ENCODE measurements at places on chromosomes 11 and 22.

GRCh38 chr11:66411323-66411722 lies 9.5 kb upstream of the NPAS4 start:
- no peak for DNase-seq

DNA sequence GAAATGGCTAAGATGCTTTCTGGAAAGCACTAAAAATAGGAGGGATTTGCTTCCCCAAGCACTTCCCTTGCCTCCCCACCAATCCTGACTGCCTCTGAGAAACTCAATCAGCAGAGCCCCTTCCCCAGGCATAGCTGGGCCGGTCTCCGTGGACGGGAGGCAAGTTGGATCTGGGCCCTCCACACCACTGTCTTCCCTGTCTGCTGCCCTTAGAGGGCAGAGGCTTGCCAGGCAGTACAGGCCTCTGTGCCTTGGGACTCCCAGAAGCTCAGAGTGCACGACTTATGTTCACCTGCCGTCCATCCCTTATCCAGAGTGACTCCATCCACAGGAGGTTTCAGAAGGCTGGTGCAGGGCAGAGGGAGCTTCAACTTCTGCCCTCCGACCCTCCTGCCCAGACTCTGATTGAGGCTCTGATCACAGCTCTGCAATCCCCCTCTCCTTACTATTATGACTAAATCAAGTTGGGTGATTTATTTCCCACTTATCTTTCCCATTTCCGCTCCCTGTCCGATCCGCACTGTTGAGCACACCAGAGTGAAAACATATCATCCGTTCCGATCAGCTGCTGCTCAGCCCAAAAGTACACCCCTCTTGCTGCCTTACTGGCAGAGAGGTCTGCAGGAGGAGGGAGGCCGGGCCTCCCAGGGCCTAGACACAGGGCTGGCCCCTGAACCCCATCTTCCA lies 71.8 kb downstream of the DSCAML1 start:
- DNase-seq: no peak

GRCh38 chr22:39135092-39135896 lies 17.2 kb downstream of the CBX7 start:
- peak; percentile 63 for DNase-seq

GRCh38 chr11:111361052-111361801 lies 17.8 kb downstream of the POU2AF1 start:
- no peak for DNase-seq

- no peak for DNase-seq
Observed at GRCh38 chr11:111700162-111700561, 66.0 kb downstream of the PPP2R1B start.

GRCh38 chr22:22691716-22692701 lies 47.6 kb downstream of the GGTLC2 start:
- DNase-seq: no peak

- DNase-seq: no peak
Observed at GRCh38 chr11:94871491-94872185, 101.7 kb downstream of the CWC15 start.

DNA sequence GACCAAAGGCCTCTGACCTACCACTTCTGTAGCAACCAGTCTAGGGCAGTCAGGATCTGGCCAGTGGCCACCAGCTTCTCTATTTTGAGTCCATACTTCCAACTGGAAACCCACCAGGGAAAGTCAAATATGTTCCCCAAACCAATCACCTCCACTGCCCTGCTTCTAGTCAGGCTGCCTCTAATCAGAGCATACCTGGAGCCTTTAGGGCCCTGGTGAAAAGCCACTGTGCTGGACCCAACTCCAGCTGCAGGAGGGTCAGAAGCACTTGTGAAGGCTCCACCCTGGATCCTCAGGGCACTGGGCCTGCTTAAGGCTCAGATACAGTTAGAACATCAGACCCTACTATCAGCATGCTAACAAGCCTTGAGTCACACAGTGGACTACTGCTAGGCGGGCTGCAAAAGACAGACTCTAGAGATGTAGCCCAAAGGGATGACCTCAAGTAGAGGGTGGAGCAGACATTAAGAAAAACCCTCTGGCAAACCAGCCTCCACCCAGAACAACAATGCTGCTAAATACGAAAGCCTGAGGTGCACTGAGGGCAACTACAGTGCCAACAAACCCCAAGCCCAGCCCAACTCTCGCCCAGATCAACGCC lies 69.2 kb downstream of the DGCR2 start:
- DNase-seq: no peak

- DNase-seq: no peak
Observed at GRCh38 chr11:121476379-121477032, 23.7 kb upstream of the SORL1-AS1 start.

- DNase-seq: no peak
Observed at GRCh38 chr11:119479685-119480275, 56.8 kb upstream of the THY1 start.

- no peak for DNase-seq
Observed at GRCh38 chr11:24124876-24125275, 372.0 kb upstream of the LUZP2 start.

- peak; percentile 34 for DNase-seq
Observed at GRCh38 chr11:75639762-75640181, 29.1 kb downstream of the MAP6 start.

DNA sequence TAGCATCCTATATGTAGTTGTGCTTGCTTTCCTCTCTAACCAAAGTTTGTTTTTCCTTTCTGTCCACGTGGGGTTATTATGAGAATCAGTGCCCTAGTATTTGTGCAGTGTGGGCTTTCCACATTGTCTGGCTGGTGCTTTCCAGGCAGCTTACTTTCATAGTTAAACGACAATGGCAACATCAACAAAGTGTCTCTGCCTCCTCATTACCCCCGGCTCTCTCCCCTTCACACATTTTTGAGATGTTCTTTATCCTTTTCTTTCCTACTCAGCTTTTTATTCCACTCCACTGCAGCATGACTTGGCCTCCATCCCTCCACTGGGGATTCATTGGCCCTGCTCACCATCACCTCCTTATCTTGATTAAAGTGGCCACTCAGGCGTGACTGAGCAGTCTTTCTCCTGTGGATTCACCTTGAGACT lies 19.1 kb downstream of the SPECC1L start:
- no peak for DNase-seq

- no peak for DNase-seq
Observed at GRCh38 chr11:20249796-20250195, 89.5 kb upstream of the DBX1 start.

DNA sequence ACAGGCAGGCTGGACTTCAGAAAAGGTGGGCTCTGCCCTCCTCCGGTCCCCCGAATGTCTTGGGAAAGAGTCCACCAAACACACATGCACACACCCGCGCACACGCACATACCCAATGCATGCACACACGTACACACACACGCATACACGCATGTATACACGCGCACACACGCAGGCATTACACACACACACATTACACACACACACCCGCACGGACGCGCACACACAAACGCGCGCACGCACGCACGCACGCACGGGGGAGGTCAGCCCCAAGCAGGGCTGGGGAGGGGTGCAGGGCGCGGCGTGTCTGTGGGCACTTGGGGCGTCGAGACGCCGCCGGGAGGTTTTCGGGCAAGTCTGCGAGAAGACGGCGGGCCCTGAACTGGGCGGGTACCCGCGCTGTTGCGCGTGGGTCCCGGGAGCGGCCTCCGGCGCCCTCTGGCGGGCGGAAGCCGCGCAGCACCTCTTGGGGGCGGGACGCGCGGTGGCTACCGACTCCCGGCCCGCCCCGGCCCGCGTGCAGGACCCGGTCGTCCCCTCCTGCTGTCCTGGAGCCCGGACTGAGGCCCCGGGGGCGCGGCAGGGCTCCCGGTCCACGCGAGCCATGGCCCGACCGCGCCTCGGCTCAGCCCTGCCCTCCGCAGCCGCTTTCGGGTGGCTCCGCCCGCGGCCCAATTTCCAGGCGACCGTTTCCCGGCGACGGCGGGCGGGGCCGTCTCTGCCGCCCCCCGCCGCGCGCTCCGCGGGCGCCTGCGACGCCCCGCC lies 3.6 kb downstream of the SEPTIN5 start:
- peak; percentile 81 for DNase-seq

DNA sequence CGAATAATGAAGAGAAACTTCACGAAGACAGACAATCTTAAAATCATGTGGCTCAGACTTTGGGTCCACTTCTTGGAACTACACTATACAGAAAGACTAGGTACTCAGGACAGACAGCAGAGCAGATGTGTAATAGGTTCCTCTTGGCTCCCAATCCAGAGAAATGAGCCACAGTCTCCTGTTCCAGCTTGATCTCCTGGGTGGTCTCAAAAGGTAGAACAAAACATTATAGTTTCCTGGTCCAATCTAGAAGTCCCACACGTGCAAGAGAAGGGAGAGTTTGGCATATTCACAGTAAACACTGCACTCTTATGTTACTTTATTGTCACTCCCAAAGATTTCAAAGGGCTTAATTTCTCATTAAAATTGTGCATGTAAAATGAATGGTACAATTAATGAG lies 134.5 kb upstream of the FIBIN start:
- DNase-seq: no peak

GRCh38 chr11:118572981-118573550 lies 857 bp downstream of the ARCN1 start:
- DNase-seq: peak; percentile 44

GRCh38 chr11:84407091-84407490 lies 1120.9 kb upstream of the CCDC90B start:
- no peak for DNase-seq

GRCh38 chr22:47162865-47163264 lies 400.4 kb downstream of the TBC1D22A start:
- DNase-seq: no peak

- DNase-seq: peak; percentile 38
Observed at GRCh38 chr11:58647141-58647699, 24.8 kb downstream of the CNTF start.

DNA sequence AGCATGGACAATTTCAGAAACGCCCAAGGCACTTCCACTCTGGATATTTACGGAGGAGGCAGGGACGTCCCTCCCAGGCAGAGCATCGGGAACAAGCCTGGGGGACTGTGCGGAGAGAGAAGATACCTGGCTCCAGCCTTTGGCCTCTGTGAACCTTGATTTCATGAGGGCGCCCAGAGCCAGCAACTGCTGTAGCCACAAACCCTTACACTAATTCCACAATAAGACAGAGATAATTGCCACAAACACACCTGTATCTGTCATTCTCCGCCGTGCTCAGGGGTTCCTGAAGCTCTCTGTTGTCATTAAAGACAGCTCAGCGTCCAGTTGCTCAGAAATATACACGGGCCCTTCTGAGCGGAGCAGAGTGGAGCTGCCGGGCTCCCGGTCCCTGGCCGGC lies 1292.1 kb downstream of the TBC1D22A start:
- no peak for DNase-seq

DNA sequence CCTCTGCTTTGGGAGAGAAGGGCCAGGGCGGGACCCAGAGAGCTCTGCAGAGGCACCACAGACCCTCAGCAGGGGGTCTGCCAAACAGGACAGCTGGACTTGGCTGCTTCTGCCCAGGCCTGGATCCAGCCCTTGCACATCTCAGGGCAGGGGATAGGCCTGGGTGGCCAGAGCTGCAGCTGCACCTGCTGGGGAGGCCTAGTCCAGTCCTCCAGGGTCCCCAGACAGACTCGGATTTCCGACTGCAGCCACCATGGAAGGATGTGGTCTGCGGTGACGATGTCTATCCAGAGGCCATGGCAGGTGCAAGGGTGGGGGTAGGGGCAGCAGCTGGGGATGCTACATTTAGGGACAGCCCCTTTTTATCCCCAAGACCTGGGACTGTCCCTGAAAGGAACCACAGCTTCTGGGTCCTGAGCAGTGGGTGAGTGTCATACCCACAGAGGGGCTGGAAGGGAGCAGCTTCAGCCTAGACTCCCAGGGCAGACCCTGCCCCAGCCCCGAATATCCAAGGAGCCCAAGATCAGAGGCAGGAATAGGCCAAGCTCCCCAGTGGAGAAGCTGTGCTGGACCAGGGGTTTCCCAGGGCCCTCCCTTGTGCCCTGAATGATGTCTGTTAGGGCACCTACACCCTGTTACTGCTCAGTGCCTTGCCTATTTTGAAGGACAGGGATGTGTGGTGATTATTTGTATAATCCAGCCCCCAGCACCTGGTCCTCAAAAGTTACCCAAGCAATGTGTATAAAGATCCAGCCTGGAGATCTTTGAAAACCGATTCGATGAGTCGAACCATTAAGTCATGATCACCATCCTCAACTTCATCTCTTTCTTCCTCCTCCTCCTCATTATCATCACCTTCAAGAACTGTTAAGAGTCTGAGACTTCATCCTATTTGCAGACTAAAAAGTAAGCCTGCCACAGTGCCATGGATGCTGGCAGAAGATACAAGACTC lies 2.5 kb upstream of the IGLL5 start:
- DNase-seq: no peak

DNA sequence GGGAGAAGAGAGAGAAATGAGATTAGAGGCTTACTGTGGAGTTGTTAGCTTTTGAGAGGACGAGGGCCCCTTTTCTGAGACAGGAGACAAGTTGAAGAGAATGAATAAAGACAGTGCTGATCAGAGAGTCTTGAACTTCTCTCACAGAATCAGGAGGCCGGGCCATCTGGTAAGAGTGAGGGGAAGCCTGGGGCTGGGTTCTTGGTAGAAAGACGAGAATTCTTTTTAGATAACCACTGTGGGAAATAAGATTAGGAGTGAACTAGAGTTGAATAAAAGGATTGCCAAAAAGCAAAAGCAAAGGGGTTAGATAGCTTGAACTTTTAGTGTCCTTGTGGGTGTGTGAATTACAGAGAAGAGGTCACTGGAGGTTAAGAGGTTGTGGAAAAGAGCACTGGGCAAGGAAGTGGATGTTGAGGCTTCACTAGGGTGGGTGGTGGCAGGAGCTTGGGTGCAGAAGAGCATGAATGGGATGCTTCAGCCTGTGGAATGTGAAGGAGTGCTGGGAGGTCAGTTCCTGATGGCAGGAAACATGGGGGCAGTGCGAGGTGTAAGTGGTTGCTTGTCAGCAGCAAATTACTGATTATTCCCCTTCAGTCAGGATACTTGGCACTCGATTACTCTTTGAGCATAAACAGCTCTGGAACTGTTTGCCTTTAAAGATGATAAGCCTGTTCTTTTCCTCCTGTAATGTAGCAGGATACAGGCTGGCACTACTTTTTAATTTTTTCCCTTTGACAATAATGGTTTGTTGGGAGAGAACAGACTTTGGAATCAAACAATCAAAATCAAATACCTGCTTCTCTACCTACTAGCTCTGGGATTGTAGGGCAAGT lies 98.3 kb downstream of the ARHGAP42 start:
- no peak for DNase-seq

- DNase-seq: no peak
Observed at GRCh38 chr11:2955906-2956476, 26.8 kb upstream of the PHLDA2 start.

- DNase-seq: no peak
Observed at GRCh38 chr11:125356797-125357196, 139.3 kb downstream of the FEZ1 start.

DNA sequence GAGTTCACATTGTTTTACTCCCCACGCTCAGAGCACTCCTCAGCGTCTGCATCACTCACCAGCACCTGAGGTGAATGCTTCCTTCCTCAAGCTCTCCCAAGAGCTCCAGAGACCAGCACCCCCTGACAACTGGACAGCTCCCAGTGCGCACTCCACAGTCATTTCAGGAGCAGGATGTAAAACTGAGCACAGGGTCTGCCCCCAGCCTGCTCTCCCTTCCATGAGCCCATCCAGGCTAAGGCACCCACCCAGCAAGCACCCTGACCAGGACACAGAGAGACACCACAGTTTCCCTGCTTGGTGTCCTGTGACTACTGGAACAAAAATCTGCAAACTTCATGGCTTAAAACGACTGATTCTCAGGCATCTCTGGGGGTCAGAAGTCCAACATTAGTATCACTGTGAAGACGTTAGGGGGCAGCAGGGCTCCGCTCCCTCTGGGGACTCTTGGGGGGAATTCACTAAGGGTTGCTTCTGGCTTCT lies 3.3 kb downstream of the SCGB1D2 start:
- peak; percentile 55 for DNase-seq
